ENCODE measurements at places on chromosomes 6 and 20. TPM values are rescaled to one million over a fixed set of nuclear protein-coding genes. Genes with fewer than 3 reads are reported as not detected.

Gene SIGLEC1
- 2.5 TPM for polyA plus RNA-seq

Gene TRIM40
- not detected for polyA plus RNA-seq

Gene THBS2
- 0.96 TPM for polyA plus RNA-seq

Gene TAAR2
- not detected for polyA plus RNA-seq

Gene MAFB
- 7.9 TPM for polyA plus RNA-seq

Gene HEY2
- 1.3 TPM for polyA plus RNA-seq

Gene SLC35D3
- 5.9 TPM for polyA plus RNA-seq

Gene MYCT1
- polyA plus RNA-seq, result 3.2 TPM

Gene ETV7
- 1.7 TPM for polyA plus RNA-seq

Gene TMEM170B
- 1.5 TPM for polyA plus RNA-seq

Gene RAB44
- 0.04 TPM for polyA plus RNA-seq

Gene FAXC
- 6.3 TPM for polyA plus RNA-seq

Gene NRSN1
- 0.23 TPM for polyA plus RNA-seq

Gene NMBR
- polyA plus RNA-seq, result not detected

Gene KCNK16
- 18.7 TPM for polyA plus RNA-seq

Gene FOXA2
- 15.6 TPM for polyA plus RNA-seq

Gene SYCP2L
- polyA plus RNA-seq, result 2.3 TPM

Gene SIRPB2
- 0.80 TPM for polyA plus RNA-seq

Gene CAP2
- polyA plus RNA-seq, result 4.0 TPM

Gene PROKR2
- polyA plus RNA-seq, result not detected

Gene FBXO5
- polyA plus RNA-seq, result 0.57 TPM

Gene MTFR2
- 0.26 TPM for polyA plus RNA-seq

Gene EPB41L2
- polyA plus RNA-seq, result 14.0 TPM

Gene HTR1E
- polyA plus RNA-seq, result not detected

Gene ADGRG6
- 3.3 TPM for polyA plus RNA-seq

Gene HLA-DQB1
- 22.8 TPM for polyA plus RNA-seq

Gene HLA-DQA1
- polyA plus RNA-seq, result 4.5 TPM

Gene LY6G6C
- not detected for polyA plus RNA-seq
